ENCODE measurements at places on chromosomes 5 and 9.

DNA sequence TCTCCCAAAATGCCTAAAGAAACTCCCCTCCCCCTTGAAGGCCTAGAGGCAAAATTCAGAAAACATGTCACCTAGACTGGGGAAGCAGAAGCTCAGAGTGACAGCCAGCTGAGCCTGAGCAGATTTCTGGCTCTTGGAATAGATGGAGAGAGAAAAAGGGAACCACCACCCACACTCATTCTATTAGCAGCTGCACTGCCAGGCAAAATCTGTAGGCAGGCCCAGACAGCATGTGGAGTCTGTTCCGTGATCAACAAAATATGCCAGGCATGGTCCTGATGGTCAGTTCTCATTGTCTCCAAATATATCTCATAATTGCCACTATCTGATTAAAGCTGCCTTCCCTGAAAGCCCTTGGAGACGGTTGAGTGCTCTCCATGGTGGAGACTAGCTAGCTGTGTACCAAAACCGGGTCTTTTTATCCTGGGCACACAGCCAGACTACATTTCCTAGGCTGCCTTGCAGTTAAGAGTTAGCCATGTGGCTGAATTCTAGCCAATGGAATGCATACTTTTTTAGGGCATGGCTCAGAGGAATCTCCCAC lies 131.7 kb upstream of the GPR151 start:
- no peak for DNase-seq

- peak; percentile 57 for DNase-seq
These were observed 19.3 kb downstream of the PPIP5K2 start for GRCh38 chr5:103139264-103139865.

GRCh38 chr9:14180093-14180959 lies 133.6 kb downstream of the NFIB start:
- DNase-seq = no peak

GRCh38 chr5:73625372-73625943 lies 538 bp upstream of the ARHGEF28 start:
- no peak for DNase-seq

GRCh38 chr5:172806897-172807672 lies 27.0 kb upstream of the ERGIC1 start:
- peak; percentile 78 for DNase-seq

GRCh38 chr5:132003170-132003744 lies 8.2 kb downstream of the ACSL6 start:
- no peak for DNase-seq

DNA sequence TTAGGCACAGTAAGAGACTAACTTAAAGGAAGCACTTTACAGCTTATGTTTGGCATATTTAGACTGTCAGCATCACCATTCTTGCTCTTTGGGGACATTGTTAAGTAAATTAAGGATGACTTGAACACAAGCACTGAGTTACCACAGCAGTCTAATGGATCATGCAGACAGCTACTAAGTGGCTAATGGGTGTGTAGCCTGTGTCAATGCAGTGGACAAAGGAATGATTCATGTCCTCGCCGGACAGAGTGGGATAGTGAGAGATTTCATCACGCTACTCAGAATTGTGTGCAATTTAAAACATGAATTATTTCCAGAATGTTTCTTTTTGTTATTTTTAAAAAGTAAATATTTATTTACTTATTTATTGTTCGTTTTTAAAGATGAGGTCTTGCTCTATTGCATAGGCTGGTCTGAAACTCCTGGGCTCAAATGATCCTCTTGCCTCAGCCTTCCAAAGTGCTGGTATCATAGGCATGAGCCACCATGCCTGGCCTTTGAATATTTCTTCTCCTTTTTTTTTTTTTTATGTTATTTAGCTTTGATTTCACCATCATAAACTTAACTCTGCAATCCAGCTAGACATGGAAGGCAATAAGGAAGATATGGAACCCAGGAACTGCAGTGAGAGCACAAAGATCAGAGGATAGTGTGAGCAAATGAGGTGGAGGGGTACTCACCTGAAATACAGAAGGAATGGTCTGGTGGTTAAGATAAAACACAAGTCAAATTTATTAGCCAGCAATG lies 53.0 kb upstream of the KLF4 start:
- no peak for DNase-seq

- DNase-seq = no peak
These were observed 95.8 kb upstream of the RARS1 start for GRCh38 chr5:168390491-168390890.

DNA sequence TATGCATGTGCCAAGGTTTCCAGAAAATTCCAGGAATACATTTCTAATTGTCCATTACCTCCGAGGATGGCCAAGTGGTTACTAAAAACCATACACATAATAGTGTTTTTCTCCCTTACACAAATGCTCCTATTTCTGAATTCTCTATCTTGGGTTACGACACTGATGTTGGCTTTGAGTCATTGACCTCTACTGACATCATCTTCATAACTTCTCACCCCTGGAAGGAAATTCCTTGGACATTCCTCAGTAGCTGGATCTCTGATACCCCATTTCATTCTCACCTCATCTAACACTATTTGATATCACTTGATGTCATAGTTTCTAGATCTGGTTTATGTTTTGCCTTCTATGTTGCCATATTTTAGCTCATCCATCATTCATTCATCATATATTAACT lies 287.2 kb downstream of the CTNND2 start:
- no peak for DNase-seq

DNA sequence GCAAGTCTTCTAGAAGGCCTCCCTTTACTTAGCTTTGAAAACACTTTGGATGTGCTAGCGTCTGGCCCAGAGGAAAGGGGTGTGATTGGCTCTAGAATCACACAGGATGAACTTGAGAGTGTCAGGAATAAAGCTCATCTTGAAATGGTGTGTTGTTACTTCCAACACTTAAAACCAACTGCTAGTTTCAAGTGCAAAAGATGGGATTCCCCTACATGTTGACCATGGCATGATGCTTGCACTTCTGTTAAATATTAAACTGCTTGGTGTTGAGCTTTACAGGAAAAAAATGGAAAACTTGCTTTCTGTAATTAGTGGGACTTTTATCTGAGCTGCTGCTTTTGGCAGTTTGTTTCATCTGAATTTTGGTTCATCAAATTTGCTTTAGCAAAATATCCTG lies 261.1 kb downstream of the MED10 start:
- DNase-seq = no peak

DNA sequence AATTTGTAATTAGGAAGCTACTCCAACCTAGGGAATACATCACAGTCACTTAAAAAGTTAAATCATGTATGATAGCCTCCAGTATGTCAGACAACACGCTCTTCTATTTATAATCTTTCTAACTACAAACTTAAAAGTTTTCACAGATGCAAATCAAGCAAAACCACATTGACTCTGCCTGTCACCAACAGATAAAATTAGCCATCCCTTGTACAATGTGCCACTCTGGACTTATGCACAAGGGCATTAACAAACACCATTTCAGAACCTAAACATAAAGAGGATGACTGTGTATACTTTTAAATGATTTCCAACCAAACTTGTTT lies 14.7 kb downstream of the ERP44 start:
- no peak for DNase-seq

DNA sequence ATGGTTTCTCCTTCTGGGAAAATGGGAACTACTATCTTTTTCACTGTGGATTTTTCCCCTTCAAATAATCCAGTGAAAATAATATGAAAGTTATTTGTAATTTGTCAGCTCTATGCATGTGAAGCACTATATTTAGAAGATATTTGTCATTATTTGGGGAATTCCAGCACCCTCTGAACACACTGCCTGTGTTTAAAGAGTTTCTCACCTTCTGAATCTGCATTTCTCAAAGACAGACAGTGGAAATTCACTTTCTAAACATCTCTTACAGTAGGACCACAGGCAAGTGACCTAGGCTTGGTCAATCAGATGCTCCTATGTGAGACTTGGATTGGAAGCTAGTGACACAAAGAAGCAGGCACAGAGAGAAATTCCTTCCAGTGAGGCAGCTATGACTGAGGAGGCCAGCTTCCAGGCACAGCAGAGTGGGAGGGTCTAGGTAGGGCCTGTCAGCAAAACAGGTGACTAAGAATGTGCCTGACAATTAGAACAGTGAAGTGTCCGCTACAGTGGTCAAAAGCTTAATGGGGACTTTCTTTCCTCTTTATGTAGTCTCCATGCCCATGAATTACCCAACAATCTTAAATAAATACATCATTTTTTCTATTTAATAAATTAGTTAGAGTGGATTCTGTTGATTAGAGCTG lies 167.2 kb downstream of the HMHB1 start:
- no peak for DNase-seq

- DNase-seq = no peak
These were observed 43.0 kb downstream of the NUDT12 start for GRCh38 chr5:103519550-103519949.

GRCh38 chr9:73269430-73270101 lies 117.9 kb downstream of the ANXA1 start:
- no peak for DNase-seq

GRCh38 chr5:88886746-88887341 lies 3.9 kb upstream of the MEF2C start:
- no peak for DNase-seq

DNA sequence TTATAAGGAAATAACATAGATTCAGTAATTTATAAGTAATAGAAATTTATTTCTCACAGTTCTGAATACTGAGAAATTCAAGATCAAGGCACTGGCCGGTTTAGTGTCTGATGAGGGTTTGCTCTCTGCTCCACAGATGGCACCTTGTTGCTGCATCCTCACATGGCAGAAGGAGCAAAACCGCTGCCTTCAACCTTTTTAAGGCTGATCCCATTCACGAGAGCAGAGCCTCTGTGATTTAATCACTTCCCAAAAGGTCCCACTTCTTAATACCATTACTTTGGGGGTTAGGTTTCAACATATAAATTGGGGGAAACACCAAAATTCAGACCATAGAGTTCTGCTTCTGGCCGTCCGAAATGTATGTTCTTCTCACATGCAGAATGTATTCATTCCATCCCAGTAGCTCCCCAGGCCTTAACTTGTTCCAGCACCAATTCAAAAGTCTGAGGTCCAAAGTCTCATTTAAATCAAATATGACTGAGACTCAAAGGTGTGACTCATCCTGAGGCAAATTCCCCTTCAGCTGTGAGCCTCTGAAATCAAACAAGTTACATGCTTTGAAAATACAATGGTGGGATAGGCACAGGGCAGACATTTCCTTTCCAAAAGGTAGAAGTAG lies 30.6 kb downstream of the BAAT start:
- no peak for DNase-seq

DNA sequence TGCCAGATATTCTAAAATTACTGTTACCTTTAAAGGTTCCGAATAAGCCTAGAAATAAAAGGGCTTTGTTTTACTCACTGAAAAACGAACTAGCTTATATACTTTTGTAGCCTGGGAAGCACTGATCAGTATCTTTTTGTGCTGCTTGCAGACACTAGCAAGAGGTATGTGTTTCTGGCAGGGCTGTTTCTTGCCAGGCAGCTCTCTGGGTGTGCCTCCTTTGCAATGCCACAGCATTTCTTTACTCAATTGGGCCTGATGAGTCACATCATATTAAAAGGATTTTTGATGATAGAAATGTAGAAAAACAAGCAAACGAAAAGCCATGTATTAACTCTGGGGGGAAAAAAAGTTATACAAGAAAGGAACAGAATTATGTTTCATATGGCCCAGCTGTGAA lies 35.6 kb downstream of the CD180 start:
- DNase-seq = no peak

GRCh38 chr9:94941211-94941875 lies 214.8 kb downstream of the AOPEP start:
- DNase-seq = no peak

DNA sequence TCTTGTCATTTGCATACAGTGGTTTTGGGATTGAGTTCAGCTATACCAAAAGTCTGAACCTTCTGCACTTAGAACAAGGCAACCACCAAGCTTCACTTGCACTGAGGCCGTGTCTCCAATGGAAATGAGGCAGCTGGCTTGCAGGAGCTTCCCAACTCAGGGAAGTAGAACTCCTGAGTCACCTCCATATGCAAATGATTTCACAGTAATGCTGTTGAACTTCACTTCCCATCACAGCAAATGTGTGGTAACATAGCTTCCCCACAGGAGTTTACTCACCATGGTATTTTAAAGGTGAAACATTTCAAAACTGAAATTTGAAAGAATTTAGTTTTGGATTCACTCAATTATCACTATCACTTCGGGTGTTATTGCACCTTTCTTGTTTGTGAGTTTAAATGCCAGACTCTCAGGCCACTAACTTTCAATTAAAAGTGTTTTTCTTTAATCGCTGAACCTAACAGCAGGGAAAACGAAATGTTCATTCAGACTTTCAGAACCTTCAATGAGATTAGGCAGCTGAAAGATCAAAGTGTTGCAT lies 9.0 kb downstream of the CD274 start:
- no peak for DNase-seq

DNA sequence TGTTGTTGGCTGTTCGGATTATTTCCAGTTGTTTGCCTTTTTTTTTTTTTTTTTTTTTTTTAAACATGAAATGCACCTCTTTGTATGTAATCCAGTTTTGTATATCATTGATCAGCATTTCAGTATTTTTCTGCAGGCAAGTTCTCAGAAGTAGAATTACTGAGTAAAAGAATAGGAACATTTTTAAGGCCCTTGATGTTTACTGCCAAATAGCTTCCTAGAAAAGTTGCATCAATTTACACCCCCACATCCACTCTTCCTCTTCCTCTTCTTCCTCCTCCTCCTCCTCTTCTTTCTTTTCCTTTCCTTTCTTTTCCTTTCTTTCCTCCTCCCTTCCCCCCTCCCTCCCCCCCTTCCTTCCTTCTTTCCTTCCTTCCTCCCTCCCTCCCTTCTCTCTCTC lies 69.4 kb upstream of the ENTREP1 start:
- no peak for DNase-seq

DNA sequence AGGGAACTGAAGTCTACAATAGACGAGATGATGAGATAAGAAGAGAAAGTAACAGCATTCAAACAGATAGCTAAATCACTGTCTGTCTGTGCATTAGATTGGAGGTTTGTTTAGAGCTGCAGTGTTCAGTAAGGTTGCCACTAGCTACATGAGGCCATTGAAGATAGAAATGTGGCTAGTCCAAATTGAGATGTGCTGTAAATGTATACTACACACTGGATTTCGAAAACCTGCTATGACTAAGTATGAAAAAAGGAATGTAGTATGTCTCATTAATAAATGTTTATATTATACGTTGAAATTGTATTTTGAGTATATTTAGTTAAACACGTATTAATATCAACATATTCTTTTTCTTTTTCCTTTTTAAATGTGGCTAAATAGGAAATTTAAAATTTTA lies 142.1 kb downstream of the XRCC4 start:
- no peak for DNase-seq

DNA sequence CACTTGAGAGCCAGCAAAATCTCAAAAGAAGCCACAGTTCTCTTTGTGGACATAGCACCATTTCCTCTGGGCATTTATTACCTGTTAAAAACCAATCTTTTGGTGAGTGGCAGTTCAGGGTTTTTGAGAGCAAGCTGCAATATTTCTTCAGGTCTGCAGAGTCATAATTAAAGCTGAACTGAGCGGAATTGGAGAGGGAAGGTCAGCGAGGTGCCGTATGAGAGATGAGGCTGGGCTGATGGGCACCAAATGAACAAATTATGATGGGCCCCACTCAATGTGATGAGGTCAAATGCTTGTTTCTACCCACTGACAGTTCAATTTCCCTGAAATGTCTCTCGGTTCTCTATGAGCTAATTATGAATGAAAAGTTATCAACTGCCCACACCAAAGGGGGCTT lies 231.9 kb downstream of the AP3B1 start:
- no peak for DNase-seq

Measured in effector memory CD4-positive, alpha-beta T cell (primary cell).